ENCODE measurements at places on chromosomes 5 and 9. TPM values are rescaled to one million over a fixed set of nuclear protein-coding genes. Genes with fewer than 3 reads are reported as not detected.

AGTPBP1 gene
- total RNA-seq: 8.0 TPM

LCN9 gene
- total RNA-seq: not detected

JADE2 gene
- total RNA-seq: 32.2 TPM

SOX30 gene
- total RNA-seq: not detected

FLT4 gene
- total RNA-seq: 3.1 TPM

RNF183 gene
- not detected for total RNA-seq

ARHGEF37 gene
- total RNA-seq: 0.72 TPM

Data from A549 treated with CORT108297 at 1 μM for 4 hours (cell line).